SHP77 (cell line): ENCODE measurements at places on chromosomes 1 and 21.
A peak's percentile ranks its signal among the peaks of the same experiment; 100 is the strongest.

DNA sequence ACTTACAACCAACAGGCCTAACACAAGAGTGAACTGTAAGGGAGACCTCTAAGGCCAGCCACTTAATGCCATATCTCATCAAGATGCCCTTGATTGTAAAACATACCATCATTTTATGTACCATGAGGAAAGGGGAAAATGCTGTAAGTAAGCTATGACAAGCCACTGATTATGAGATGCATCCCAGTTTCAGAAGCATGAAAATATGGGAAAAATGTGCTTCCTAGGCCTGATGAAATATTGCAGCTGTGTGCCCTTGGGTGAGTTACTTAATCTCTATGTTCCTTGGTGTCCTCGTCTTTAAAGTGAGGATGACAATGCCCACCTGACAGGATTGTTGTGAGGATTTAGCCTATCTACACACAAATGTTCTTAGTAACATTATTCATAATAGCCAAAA, 28.9 kb downstream of the H3-3A start:
- no peak for DNase-seq

DNA sequence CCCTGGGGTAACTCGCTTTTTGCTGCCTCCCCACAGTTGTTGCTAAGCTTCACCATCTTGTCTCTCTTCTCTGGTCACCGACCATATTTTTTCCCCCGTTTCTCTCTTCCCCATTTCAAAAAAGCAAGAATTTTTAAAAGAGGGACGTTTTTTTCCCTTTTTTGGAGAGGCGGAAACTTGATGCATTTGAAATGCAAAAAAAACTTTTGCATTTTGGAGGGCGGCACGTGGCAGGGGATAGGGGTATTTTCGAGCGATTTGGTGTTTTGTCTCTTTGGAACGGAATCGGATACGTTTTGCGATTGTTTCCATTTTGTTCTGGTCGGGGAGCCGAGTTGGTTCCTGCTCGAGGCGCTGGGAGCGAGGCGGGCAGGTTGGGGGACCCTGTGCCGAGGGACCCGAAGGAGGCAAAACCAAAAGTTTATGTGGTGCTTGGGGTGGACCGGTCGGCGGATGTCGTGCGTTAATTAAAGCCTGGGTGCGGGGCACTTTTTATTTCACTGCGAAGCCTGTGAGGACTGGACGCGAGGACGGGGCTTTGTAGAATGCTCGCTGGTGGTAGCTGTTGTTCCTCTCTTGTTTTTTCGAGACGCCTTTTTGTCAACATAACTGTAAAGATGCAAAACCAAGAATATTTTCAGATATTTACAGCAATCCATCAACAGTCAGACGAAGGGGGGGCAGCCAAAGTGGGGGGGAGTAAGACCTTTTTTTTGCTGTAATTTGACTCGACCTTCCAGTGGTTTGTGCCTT, 884 bp downstream of the H3-3A start:
- DNase-seq, result peak; percentile 11

DNA sequence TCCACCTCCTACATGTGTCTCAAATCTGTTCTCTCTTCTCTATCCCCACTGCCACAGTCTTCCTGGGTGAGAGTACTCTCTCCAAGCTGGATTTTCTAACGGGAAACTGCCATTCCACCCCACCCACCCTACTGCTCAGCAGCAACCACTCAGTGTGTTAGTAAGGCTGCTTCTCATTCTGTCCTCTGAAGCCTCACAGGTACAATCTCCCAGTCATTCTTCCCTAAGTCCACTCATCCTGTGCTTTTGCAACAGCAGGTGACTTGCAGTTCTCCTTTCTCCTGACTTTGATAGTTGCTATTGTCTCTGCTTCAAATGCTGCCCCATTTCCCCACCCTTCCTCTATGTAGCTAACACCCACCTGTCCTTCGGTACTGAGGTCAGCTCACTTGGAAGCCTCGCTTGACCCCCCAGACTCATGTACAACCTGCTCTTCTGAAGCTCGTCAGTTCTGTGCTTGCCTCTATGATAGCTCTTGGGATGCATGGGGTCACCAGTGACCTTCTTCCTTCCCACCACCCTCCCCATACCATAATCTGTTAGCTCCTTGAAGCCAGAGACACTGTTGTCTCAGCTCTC, 188.9 kb downstream of the RRAGC start:
- no peak for DNase-seq

DNA sequence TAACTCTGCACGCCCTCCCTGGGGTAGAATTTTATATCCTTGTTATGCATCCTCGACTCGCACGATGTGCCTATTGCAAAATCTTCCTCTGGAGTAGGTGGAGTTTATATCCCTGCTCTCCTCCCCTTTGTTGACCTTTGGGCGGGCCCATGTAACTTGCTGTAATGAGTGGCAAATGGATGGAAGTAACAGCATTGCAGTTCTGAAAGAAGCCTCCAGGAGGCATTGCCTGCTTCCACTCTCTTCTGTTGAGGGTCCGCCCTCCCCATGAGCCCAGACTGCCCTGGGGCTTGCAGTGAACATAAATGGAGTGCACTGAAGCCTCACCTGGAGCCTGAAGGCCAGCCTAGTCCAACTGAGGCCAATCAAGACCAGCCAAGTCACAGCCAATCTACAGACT, 62.2 kb upstream of the GRIK3 start:
- peak; percentile 15 for DNase-seq

- no peak for DNase-seq
These were observed 102.0 kb upstream of the ARHGEF16 start for GRCh38 chr1:3352299-3352951.

- DNase-seq, result no peak
These were observed 36.2 kb upstream of the MRPS6 start for GRCh38 chr21:34037009-34037795.
